Effector memory CD4-positive, alpha-beta T cell (primary cell): ENCODE measurements at places on chromosomes 4 and X.

DNA sequence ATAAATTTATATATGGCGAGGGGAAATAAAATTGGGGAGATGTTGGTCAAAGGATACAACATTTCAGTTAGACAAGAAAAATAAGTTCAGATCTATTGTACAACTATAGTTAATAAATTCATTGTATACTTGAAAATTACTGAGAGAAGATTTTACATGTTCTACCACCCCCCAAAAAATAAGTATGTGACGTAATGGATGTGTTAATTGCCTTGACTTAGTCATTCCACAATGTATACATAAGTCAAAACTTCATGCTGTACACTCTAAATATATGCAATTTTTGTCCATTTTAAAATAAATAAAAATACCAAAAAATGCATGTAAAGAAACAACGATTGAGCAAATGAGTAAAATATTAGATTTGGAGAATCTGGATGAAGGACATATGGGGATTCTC lies 1.8 kb downstream of the USP11 start:
- DNase-seq = no peak

DNA sequence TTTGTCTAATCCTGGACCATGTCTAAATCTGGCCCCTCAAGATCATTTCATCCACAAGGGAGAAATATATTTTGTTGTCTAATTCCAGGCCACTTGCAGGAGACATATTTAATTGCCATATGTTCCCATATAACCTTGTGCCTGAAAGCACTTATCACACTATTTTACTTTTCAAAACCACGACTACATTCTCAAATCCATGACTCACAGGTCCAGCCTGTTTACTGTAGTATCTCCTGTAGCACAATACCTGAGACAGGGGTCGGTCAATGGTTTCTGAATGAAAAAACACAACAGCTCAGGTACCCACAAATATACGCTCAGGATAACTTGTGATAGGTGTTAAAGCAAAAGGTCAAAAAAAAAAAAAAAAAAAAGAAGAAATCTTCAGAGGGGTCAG lies 60.9 kb downstream of the SEC24D start:
- no peak for DNase-seq

- DNase-seq = no peak
Measured at GRCh38 chr4:103204111-103204510, 6.0 kb upstream of the CENPE start.

GRCh38 chr4:76781698-76782595 lies 116.0 kb downstream of the SOWAHB start:
- DNase-seq = no peak

DNA sequence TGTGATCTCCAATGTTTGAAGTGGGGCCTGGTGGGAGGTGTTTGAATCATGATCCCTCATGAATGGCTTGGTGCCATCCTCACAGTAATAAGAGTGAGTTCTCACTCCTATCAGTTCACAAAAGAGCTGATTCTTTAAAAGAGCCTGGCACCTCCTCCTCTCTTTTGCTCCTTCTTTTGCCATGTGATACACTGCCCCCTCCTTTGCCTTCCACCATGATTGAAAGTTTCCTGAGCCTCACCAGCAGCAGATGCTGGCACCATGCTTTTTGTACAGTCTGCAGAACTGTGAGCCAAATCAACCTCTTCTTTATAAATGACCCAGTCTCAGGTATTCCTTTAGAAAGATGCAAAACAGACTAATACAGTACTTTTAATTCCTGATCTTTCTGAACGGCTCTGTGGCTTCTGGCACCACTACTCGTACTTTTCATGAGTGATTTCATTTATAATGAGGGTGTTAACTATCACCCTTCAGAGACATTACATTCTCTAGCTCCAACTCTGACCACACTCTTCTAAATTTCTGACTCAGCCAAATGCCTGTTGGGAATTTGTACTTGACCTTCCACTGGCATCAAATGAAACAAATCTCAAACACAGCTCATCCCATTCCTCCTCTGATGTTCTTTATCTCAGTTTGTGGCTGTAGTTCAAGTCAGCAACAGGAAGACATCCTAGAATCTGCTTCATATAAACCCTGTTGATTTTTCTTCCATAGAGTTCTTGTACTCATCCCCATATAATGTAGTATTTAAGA lies 4.2 kb downstream of the UFSP2 start:
- no peak for DNase-seq

- no peak for DNase-seq
Measured at GRCh38 chr4:184924516-184924915, 93.8 kb upstream of the HELT start.

- no peak for DNase-seq
Measured at GRCh38 chr4:40176602-40177001, 20.2 kb upstream of the RHOH start.

DNA sequence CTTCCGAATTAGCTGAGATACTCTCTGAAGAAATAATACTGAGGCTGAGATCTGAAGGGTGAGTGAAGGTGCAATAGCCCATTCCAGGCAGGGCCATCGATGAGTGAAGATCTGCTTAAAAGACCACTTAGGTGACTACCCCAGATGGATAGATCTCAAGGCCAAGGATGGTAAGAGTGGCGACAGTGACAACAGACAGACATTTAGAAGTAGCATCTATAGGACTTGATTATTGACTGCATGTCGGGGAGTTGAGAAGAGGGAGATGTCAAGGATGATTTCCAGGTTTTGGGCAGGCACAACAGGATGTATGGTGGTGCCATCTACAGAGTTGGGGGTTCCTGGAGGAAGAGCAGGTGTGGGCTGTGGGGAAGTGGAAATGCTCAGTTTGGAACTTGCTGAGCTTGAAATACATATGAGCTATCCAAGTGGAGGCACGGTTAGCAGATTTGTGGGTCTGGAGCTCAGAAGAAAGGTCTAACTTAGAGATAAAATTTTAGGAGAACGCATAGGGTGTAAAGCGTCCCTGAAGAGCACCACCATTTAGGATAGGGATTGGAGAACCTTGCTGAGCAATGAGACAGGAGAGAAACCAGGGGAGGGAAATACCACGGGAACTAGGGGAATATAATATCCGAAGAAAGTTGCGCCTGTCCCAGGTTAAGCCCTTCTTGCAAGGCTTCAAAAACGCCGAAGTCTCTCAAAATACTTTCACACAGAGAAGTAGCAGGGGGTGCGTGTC lies 688 bp downstream of the UFSP2 start:
- DNase-seq = no peak

GRCh38 chrX:106615041-106615440 lies 3.3 kb downstream of the RADX start:
- no peak for DNase-seq

- DNase-seq = no peak
Measured at GRCh38 chr4:8473920-8474590, 33.5 kb downstream of the TRMT44 start.

DNA sequence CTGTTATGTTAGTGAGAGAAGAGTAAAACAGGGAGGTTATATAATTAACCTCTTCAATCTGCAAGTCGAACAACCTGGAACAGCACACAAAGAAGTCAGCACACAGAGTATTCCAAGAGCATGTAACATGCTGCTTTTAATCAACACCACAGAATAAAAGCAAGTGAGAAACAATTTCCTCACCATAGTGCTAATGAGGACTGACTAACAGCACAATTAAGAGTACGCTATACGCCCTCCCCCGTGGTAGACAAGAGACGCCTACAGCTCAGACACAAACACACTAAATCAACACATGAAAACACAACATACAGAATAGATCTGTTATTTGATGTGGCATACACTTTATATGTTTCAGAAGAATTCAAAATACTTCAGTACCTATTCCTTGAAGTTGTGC lies 103.0 kb downstream of the PPP3CA start:
- DNase-seq = no peak

DNA sequence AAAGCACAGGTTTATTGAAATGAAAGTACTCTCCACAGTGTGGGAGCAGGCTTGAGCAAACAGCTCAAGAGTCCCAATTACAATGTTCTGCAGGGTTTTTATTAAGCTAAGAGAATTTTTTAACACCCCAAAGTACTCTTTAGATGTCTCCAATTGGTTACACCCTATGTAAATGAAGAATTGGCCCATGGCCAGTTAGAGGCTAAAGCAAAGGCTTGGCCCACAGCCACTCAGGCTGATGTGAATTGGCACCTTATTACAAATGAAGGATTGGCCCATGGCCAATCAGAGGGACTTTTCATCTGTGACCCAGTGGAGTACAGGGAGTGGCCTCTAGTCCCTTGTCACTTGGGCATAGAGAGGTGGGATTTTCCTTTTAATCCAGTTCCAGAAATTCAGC lies 30.1 kb upstream of the IQCM start:
- no peak for DNase-seq

GRCh38 chr4:18406264-18406663 lies 384.7 kb upstream of the LCORL start:
- DNase-seq = no peak

GRCh38 chr4:174281182-174281737 lies 2.2 kb downstream of the FBXO8 start:
- DNase-seq = no peak

DNA sequence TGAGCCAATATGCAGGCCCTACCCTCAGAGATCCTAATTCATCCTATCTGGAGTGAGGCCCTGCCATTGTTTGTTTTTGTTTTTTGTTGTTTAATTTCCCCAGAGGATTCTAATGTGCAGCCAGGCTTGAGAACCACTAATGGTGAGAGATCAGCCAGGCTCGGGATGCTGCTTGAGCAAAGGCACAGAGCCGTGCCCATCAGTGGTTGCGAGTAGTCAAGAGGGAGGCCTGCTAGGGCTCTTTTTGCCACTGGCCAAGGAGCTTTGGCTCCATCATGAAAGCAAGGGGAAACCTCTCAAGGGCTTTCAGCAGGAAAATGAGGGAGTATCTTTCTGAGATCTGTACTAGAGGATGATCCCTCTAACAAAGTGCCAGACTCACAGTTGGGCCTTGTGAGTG lies 2.7 kb downstream of the TCEANC start:
- DNase-seq = no peak

DNA sequence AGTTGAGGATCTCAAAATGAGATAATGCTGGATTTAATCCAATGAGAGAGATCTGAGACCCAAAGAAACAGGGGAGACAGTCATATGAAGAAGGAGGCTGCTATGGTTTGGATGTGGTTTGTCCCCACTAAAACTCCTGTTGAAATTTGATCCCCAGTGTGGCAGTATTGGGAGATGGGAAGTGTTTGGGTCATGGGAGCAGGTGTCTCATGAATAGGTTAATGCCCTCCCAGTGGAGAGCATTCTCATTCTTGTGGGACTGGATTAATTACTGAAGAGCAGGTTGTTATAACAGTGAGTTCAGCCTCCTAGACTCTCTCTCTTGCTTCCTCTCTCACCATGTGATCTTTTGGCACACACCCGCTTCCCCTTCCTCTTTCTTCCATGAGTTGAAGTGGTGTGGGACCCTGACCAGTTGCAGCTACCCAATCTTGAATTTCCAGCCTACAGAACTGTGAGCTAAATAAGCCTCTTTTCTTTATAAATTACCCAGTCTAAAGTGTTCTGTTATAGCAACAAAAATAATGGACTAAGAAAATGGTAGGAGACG lies 70.3 kb downstream of the PPEF2 start:
- DNase-seq = no peak

DNA sequence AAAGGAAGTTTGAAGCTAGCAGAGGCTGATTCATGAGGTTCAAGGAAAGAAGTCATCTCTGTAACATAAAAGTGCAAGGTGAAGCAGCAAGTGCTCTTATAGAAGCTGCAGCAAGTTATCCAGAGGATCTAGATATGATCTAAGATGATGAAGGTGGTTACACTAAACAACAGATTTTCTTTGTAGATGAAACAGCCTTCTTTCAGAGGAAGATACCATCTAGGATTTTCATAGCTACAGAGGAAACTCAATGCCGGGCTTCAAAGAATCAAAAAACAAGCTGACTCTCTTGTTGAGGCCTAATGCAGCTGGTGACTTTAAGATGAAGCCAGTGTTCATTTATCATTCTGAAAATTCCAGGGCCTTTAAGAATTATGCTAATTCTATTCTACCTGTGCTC lies 28.8 kb downstream of the NR0B1 start:
- DNase-seq = no peak

DNA sequence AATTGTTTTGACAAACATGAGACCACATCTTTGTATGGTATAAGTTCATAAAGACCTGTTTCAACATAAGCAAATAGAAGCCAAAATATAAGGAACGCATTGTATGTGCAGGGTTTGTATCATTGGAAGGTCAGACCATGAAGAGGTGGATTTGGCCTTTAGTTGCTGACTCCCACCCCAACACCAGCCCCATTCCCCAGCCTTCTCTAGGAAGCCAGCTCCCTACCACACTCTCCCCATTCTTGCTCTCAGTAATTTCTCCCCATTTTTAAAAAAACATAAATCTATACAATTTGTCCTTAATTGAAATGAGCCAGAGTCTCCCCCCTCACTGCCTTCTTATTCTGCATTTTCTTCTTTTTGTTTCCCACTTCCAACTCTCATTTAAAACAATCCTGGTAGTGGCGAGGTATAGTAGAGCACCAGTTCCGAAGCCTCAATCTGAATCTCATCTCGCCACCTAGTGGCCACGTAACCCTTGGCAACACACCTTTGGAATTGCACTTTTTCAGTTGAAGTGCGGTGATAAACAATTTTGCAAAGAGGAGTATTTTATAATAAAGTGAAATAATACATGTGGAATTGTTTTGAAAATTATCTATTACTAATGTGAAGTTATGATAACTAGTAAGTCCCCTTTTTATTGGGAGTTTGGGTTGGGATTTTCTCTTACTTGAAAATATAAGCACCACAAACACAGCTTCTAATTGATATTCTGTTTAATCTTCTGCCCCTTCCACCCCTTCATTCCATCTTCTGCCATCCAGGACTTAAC lies 126.6 kb downstream of the ASB9 start:
- DNase-seq = peak; percentile 19

GRCh38 chr4:26175006-26175786 lies 145.6 kb upstream of the RBPJ start:
- peak; percentile 26 for DNase-seq

DNA sequence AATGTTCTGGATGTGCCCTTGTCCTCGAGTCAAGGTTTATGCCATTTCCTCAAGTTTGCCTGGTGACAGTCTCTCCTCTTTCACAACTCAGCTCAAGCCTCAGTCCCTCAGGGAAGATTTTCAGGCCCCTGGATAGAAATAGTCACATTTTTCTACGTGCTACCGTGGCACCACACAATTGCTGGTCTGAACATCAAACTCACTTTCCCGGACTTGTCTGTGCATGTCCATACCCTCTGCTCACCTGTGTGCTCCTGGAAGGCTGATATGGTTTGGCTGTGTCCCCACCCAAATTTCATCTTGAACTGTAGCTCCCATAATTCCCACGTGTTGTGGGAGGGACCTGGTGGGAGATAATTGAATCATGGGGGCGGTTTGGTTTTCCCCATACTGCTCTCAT lies 129.7 kb downstream of the HS3ST1 start:
- DNase-seq = no peak

GRCh38 chr4:82745173-82745842 lies 53.3 kb downstream of the SCD5 start:
- DNase-seq = no peak

GRCh38 chr4:106299977-106300376 lies 16.0 kb downstream of the TBCK start:
- DNase-seq = no peak

- no peak for DNase-seq
Measured at GRCh38 chrX:10597871-10598270, 22.5 kb downstream of the MID1 start.

DNA sequence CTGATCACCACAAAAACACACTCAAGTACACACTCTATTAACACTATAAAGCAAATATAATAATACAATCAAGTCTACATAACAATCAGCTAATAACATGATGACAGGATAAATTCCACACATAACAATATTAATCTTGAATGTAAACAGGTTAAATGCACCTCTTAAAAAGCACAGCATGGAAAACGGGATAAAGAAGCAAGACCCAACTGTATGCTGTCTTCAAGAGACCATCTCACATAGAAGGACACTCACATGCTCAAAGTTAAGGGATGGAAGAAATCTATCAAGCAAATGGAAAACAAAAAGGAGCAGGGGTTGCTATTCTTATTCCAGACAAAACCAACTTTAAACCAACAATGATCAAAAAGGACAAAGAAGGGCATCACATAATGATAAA lies 28.1 kb downstream of the CBR4 start:
- no peak for DNase-seq
